ENCODE measurements at places on chromosomes 1 and 21.

- no peak for DNase-seq
These were observed 9.3 kb downstream of the F5 start for GRCh38 chr1:169576935-169577331.

DNA sequence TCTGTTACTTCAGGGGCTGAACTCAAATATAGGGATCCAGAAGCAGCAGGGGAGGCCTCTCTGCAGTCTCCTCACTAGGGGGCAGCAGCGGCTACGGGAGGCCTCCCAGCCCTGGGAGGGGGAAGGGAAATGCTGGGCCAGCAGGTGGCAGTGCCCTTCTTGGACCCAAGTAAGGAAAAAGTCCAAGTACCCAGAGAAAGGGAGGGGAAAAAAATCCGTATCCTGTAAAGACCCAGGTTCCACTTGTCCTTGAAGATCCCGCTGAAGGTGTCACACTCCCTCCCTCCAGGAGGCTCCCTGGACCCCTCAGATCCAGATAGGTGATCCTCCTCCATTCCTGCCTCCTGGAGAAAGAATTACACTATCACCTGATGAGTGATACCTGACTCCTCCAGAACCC is 14.1 kb upstream of the NUAK2 start:
- DNase-seq: peak; percentile 78

DNA sequence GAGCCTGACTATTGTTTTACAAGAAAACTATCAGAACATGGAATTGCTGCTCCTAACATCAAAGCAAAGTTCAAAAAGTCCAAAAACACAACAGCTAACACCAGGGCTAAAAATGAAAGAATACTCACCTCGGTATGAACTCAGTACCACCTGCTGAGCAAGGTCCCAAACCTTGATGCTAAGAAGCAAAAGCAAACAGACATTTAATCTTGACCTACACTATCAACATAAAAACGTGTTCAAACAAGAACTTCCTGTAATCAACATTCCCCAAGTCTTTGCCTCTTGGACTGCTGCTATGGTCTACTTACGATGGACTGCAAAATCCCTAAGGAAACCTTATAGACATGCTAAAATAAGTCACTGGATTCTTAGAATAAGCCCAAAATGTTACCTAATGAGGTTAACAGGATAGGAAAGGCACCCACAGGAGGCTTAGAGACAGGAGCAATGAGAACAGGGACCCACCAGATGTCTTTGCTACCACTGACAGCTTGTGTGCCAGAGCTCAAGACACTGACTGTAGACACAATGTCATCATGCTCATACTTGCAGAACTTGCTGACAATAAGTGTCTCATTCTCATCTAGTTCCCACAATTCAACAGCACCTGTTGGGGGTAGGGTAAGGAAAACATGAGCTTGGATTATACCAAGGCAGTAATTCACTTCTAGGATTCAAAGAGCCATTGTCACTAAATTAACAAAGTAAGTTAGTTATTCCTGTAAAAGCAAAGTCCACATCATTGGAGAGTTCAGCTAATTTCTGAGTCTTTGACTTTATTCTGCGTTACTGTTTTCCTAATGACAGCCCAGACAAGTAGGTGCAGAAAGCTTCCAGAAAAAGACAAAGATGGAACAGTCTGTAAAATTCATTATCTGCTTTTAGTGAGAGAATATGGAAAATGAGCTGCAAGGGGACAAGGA is 1.8 kb downstream of the WDR77 start:
- no peak for DNase-seq

- no peak for DNase-seq
These were observed 238.2 kb downstream of the GRIK3 start for GRCh38 chr1:36796106-36796590.

DNA sequence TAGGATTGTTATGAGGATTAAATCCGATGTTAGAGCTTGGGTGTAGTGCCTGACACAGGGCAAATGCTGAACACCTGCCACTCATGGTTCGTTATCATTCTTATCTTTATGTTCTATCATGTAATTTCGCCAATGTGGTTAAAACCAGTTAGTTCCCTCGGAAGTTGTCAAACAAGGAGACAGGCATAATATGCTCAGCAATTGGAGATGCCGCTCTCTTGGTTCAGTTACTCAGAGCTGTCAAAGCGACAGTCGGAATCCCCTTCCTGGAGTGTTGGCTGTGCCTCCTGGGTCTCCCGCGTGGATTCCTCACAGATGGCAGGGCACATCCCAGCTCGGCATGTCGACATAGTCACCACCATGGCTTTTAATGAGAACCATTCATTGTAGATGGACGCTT is 192.2 kb downstream of the ROR1 start:
- DNase-seq: no peak
